NCI-H1048 (cell line): ENCODE measurements at places on chromosomes 3 and 15.

DNA sequence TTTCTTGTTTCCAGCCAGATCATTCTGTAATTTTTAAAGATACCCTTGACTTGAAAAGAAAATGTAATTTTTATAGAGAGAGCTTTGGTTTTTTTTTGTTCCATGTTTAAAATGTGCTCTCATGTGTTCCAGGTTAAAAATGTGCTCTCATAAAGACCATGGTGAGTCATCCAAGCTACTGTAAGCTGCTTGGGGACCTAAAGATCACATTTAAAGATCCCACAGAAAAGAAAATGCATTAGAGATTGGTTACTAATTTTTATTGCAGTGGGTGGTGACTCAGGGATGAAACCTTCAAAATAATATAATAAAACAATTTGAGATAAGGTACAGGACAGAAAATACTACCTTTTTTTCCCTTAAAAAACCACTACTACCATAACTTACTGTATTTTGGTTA lies 11.0 kb downstream of the TCF12 start:
- DNase-seq: no peak

DNA sequence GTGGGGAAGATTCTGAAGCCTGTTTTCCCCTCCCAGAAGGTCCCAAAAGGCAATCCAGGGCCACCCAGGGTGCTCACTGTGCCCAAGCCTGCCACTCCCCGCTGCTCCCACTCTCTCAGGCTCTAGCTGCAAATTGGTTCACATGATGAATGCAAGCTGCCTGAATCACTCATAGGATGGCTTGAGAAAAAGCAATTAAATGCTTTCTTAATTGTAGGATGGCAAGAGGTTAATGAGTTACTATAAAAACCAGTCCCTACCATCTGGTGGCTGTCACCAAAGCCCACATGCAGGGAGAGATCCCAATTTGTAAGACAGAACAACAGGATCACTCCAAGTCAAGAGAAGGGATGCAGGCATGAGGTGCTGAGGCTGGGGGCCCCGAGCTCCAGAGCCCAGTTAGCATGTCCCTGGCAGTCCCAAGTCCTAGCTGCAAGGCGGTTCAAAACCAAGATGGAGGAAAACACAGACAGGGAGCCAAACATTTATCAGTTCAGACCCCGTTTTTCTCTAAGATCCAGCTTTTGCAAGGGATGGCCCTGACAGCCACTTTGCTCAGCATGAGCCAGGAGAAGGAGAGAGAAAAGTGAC lies 207.1 kb downstream of the UACA start:
- no peak for DNase-seq

- DNase-seq: no peak
These were observed 13.1 kb downstream of the CCR5AS start for GRCh38 chr3:46393554-46394434.

- no peak for DNase-seq
These were observed 26.4 kb upstream of the HGD start for GRCh38 chr3:120708408-120708807.

DNA sequence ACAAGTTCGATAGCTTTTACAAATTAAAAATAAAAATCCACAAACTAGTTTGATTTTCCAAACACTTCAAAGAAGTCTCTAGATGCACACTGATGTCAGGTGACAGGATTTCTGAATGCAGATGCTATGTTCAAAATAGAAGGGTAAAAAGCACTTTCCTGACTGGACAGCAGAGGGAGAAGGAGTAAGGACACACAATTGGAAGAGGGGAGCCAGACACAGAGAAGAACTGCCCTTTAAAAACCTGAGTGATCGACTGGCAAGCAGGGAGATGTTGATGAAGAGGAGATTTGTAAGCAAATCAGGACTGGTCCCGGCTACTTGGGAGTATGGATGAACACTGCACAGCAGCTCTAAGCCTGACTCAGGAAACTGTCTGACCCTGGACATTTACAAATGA lies 612.8 kb downstream of the MAGI1 start:
- no peak for DNase-seq

DNA sequence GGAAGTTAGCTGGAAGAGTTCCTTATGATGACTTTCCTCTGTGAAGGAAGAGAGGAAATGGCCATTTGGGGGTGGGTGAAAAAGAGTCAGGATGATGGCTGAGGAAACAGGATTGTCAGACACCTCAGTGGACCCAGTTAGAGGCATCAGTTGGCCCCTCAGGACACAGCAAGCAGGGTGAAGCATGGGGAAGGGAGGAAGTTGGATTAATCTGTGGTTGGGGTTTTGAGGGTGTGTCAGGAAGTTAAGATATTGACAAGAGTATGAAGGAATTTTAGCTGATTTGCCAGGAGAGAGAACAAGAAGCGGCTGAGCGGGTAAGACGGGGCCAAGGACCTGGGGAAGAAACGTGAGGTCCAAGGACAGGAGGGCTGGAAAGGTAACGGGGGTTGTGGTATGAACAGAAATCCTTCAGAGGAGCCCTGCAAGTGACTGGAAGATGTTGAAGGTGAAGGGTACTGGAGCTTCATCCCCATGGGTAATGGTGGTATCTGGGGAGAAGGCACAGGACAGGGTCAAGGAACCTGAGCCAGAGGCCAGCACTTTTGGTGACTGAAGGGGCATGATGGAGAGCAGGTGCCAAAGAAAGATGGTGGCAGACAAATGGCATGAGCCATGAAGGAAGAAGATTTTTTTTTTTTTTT lies 2.7 kb downstream of the UQCC5 start:
- no peak for DNase-seq
